ENCODE measurements at places on chromosomes 3 and 15.

DNA sequence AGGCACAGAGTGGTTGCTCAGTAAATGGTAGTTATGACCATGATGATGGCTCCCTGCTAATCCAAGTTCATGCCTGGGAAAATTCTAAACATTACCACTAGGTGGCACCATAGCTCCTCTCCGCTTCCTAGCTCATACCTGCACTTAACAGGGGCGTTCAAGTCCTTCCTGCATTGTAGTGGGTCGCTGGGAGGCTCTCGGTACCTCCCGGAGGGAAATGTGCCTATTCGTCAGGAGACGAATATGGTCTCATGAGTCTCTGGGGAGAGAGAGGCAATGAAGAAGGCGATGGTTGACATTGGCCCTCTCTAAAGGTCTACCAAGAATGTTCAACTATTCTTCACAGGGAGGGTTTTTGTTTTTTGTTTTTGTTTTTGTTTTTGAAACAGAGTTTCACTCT lies 10.9 kb downstream of the MESP1 start:
- peak; percentile 17 for DNase-seq

GRCh38 chr3:144119633-144120032 lies 148.0 kb downstream of the DIPK2A start:
- peak; percentile 53 for DNase-seq

DNA sequence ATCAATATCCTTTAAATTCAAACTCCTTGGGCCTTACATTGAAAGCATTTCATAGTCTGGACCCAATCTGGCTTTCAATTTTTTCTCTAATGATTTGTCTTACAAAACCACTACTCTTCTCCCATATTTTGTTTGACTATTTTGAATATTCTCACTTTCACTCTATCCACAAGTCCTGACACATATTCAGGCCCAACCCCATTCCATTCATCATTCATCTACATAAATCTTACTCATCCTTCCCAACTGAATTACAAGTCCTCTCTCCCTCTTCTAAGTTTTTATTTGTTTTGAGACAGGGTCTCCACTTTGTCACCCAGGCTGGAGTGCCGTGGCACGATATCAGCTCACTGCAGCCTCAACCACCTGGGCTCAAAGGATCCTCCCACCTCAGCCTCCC lies 43.6 kb downstream of the TOP2B start:
- no peak for DNase-seq

GRCh38 chr3:196128172-196128843 lies 46.4 kb upstream of the TFRC start:
- no peak for DNase-seq

DNA sequence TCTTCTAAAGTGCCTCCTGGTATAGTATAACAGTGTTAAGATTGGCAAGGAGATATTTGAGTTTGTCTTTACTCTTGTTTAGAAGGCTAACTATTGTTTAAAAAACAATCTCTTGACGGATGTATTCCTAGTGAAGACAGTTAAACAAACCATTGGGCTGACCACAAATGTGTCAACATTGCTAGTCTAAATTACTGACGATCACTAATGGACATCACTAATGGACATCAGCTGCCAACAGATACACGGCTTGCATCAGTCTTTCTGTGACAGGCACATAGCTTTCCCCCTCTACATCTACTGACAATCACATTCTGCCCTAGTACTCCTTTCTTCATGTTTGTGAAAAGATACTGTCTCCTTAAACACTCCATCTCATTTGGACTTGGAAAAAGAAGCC lies 57.1 kb upstream of the ETV5 start:
- no peak for DNase-seq

GRCh38 chr3:187770224-187770623 lies 25.0 kb upstream of the BCL6 start:
- DNase-seq = no peak

GRCh38 chr3:8723612-8724011 lies 10.0 kb upstream of the CAV3 start:
- DNase-seq = no peak

DNA sequence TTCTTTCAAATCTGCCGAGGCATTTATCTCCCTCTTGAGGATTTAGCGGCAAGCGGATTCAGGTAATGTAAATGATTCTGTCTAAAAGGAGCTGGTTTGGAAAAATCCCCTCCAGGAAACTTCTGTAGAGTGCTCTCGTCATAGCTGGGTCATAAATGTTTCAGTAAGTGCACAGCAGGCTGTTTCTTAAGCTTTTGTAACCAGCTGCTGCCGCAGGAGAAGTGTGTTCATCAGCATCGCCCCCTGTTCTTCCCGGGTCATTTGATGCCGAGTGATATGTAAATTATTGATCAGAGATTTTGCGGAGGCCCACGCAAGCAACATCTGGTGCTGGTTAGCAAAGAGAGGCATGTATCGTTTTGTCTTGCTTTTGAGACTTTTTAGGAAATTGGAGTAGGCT lies 53.1 kb downstream of the DNASE1L3 start:
- no peak for DNase-seq

DNA sequence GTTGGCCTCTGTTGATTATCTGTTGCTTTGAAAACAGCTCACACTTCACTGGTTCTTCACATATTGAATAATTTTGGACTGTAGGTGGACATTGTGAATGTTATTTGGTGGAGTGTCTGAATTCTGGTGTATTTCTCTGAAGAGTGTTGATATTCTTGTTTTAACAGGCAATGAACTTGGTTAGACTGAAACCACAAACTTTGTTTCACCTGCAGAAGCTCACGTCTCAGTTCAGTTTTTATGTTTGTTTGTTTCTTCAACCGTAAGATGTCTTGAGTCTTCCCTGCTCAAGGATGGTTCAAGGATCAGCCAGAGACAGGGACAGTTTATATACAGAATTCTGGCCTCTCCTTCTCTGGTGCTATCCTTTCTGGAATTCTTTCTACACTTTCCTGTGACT lies 43.6 kb downstream of the C3orf20 start:
- no peak for DNase-seq

- DNase-seq = no peak
Measured at GRCh38 chr3:126464997-126465396, 10.7 kb downstream of the ZXDC start.

- no peak for DNase-seq
Measured at GRCh38 chr3:37670961-37671483, 190.7 kb upstream of the CTDSPL start.

DNA sequence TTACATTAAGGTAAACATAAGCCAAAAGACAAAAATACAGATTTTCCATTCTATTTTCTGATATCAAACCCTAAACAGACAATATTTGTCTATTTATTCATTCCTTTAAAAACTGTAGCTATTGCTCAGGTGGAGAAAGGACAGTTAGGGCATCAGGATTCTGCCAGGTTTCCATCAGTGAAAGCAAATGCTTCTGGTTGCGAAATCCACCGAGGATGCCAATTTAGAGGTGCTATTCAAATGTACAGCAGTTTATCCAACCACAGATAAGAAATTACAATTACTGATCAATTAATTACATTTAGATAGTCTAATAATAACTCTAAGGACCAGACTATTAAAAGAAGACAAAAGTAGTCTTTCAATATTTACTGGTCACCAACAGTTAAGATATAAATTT lies 3.9 kb downstream of the TOMM70 start:
- DNase-seq = no peak

GRCh38 chr3:45545476-45545875 lies 49.1 kb upstream of the LIMD1 start:
- no peak for DNase-seq

GRCh38 chr3:186789554-186790260 lies 6.3 kb downstream of the EIF4A2 start:
- no peak for DNase-seq

- DNase-seq = no peak
Measured at GRCh38 chr3:49313896-49314688, 25.8 kb downstream of the USP4 start.

GRCh38 chr3:132981719-132982118 lies 56.5 kb upstream of the TMEM108 start:
- DNase-seq = no peak

- DNase-seq = no peak
Measured at GRCh38 chr3:76203578-76203977, 418.2 kb upstream of the ZNF717 start.

- no peak for DNase-seq
Measured at GRCh38 chr3:77380136-77380535, 340.2 kb downstream of the ROBO2 start.

DNA sequence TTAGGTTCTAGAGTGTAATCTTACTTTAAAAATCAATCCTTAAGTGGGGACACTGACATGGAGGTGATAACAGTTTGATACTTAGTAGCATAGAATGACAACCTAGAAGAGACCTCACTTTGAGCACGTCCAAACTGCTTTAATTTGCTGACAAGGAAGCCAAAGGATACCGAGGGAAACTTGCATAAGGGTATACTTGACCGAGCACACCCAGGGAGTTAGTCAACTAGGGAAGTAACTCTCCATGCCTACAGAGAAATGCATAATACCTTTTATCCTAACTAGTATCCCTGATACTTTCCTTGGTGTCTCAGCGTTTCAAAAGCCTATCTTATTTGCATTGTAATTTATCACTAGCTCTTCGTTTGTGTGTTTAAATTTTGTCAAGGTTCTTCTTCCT lies 5.5 kb upstream of the TPRG1 start:
- no peak for DNase-seq

DNA sequence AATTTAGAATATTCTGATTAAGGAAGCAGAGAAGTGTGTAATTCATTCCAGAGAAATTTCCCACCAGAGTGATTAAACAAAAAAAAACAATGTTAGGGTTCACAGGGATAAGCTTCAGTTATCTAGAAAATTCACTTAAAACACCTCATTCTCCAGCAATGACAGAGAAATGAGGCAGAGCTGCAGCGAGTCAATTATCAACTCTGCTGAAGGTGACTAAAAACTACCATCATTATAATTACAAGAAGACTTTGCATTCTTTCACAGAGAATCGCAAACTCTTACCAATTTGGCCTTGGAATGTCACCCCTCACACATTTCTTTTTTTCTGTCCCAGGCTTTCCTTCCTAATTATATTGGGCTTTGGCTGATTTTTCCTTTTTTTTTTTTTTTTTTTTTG lies 117.1 kb downstream of the RAB11A start:
- no peak for DNase-seq

DNA sequence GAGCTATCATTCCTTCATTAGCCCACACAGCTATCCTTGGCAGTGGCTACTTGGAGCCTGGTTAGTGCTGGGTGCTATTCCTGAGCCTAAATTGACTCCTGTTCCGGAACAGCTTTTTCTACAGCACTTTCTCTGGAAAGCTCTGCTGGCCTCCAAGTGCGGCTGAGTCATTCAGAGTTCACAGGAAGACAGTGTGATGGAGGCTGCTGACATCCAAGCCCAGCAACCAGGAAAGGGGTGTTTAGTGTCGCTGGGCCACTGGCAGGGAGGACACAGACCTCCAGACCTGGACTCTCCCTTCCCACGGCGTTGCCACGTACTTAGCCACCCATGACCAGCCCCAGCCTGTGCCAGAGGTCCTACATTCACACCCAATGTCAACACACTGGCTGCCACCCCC lies 28.7 kb downstream of the CACNA2D2 start:
- no peak for DNase-seq

- DNase-seq = no peak
Measured at GRCh38 chr3:177221744-177222143, 24.5 kb upstream of the TBL1XR1 start.

DNA sequence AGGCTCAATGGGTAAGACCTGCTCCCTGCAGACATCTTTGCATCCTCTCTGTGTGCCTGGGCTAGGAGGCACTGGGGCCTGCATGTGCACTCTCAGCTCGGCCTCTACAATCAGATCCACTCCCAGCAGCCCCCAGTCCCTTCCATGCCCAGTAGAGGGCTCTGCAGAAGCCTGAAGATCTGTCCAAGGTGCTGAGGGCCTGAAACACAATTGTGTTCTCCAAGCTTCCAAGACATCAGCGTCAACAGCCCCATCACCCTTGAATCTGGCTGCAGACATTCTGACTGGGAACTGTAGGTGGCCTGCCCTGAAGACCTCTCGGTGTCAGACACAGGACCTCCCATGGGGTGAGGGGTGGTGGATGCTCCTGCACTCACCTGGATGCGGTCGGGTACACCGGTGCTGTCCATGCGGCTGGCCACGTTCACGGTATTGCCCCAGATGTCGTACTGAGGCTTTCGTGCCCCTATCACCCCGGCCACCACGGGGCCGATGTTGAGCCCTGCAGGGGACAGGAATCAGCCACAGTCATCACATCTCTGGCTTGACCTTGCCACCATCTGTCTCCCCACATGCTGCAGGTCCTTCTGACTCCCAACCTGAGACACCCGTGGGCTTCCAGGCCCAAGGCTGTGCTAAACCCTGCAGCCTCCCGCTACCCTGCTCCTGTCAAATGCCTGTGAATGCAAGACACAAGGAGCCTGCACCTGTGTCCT lies 84.7 kb downstream of the SEC22A start:
- no peak for DNase-seq

- no peak for DNase-seq
Measured at GRCh38 chr3:174156200-174156599, 702.9 kb upstream of the NAALADL2 start.

GRCh38 chr3:112514527-112515128 lies 15.4 kb upstream of the BTLA start:
- DNase-seq = no peak

DNA sequence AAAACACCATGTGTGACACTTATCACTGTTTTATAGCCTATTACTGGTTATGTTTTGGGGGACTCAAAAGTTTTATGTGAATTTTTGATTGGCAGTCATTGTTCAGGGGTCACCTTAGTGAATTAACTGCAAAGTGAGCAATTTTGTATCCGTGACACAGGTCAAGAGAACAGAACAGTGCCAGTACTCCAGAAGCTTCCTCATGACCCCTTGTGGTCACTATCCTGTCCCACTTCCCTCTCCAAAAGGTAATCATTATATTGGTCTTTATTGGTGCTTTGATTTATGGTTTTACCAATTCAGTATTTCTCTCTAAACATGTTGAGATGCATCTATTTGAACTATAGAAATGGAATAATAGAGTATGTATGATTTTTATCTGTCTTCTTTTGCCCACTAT lies 107.1 kb downstream of the STT3B start:
- no peak for DNase-seq

DNA sequence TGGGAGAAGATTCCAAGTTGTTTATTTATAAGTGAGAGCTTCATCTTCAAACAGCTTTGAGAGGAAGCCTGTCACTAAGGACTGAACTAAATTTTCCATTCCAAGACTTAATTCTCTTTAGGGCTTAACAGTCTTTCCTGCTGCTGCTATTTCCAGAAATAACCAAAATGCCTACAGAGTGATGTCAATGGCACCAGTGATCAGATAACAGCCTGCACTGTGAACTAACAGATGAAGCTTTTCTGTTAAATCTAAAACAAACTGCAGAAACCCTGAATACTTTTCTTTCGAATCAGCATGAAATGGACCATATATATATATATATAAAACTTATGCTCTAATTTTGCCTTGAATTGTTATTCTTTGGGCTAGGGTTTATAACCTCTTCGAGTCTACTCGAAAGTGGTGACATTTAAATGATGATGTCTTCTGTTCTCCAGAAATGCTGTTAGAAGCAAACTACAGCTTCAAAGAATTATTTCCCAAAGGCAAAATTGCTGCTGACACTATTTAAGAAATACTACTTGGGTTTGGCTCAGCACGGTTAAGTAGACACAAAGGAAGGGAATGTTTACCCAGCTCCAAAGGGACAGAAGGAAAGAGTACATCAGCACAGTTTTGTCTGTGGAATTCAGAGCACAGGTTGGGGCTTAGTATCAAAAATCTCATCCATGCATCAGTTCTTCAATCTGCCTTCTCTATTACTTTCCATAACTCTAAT lies 238.5 kb upstream of the LRRN1 start:
- no peak for DNase-seq
